Naive thymus-derived CD4-positive, alpha-beta T cell (primary cell): ENCODE measurements at places on chromosomes 1 and 21. TPM values are rescaled to one million over a fixed set of nuclear protein-coding genes. Genes with fewer than 3 reads are reported as not detected.

DYNLT5 gene
- not detected in 2 replicates for total RNA-seq

MIXL1 gene
- total RNA-seq, result not detected

PHACTR4 gene
- 25.7 TPM for total RNA-seq

ACTL8 gene
- not detected for total RNA-seq

MKNK1 gene
- 80.1 and 83.1 TPM in 2 replicates for total RNA-seq

SPRR2B gene
- total RNA-seq, result not detected in 2 replicates

RYR2 gene
- total RNA-seq, result not detected

PRKAB2 gene
- total RNA-seq, result 21.6 TPM

TNFRSF9 gene
- 0.11 TPM for total RNA-seq

DNA sequence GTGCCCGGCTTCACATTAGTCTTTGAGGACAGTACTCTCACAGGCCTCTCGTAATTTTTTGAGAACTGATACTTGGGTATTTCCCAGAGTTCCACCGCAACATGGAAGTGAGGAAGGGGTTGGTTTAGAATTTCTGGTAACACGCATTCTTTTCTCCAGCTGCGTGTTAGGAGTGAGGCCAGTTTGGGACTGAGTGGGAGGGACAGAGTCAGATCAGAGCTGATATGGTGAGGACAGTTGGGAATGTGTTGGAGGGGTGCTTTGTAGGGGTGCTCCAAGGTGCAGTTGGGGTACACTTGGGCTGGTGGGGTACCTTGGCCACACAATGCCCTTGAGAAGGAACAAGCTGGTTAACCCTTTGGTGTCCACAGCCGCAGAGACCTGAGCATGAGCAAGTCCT, 6.7 kb downstream of the FBXO6 start:
- no peaks in the 10 kb centered on the region for H3K4me1 ChIP-seq
- no peak for DNase-seq
- H3K27me3 ChIP-seq, result no peaks in the 10 kb centered on the region
- H3K36me3 ChIP-seq, result no peaks in the 10 kb centered on the region

DNA sequence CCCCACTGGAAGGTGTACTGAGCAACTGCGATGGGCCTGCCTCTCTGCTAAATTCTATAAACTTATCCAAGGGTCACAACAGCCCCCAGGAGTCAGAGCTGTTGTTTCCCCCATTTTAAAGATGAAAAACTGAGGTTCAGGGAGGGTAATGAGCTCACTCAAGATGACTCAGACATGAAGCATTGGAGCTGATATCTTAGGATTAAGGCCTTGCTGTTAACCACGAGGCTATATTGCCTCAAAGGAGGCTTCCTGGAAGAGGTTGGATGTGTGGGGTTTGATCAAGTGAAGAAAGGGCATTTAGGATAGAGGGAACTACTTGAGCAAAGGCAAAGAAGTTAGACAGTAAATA, 6.7 kb downstream of the LDLRAP1 start:
- peaks cover 72% of the 10 kb centered on the region for H3K4me1 ChIP-seq
- H3K36me3 ChIP-seq, result peaks cover 19% of the 10 kb centered on the region
- no peaks in the 10 kb centered on the region for H3K27me3 ChIP-seq
- DNase-seq, result no peak
- peak overlapping the region; percentile 77 for H3K27ac ChIP-seq

- DNase-seq, result no peak
- no peak overlapping the region for H3K4me3 ChIP-seq
- H3K4me1 ChIP-seq, result no peaks in the 10 kb centered on the region
- no peaks in the 10 kb centered on the region for H3K27me3 ChIP-seq
Observed at GRCh38 chr1:180309338-180309737, 79.3 kb downstream of the LHX4 start.

DNA sequence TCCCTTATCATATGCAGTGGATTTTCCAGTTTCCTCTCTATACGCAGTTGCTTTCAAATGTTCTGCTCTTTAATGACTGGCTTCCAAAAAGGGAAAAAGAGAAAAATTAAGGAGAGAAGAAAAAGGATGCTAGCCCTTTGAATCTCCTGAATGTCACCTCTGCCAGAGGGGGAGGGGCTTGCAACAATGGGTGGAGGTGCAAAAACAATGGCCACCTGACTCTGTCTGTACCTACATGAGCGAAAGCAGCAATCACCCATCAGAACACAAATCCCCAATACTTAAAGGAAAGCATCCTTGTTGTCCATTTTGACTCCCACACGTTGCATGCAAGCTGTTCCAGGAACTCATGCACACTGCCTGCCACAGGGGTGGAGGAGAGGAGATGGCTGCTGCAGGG, 61.2 kb downstream of the CCDC30 start:
- H3K36me3 ChIP-seq, result no peaks in the 10 kb centered on the region
- H3K4me1 ChIP-seq, result no peaks in the 10 kb centered on the region
- no peak for DNase-seq
- H3K27ac ChIP-seq, result no peak overlapping the region
- no peaks in the 10 kb centered on the region for H3K27me3 ChIP-seq

GRCh38 chr1:29903548-29904166, 667.3 kb downstream of the PTPRU start:
- DNase-seq, result no peak
- no peaks in the 10 kb centered on the region for H3K27me3 ChIP-seq
- no peak overlapping the region for H3K4me3 ChIP-seq
- H3K27ac ChIP-seq, result no peak overlapping the region

DNA sequence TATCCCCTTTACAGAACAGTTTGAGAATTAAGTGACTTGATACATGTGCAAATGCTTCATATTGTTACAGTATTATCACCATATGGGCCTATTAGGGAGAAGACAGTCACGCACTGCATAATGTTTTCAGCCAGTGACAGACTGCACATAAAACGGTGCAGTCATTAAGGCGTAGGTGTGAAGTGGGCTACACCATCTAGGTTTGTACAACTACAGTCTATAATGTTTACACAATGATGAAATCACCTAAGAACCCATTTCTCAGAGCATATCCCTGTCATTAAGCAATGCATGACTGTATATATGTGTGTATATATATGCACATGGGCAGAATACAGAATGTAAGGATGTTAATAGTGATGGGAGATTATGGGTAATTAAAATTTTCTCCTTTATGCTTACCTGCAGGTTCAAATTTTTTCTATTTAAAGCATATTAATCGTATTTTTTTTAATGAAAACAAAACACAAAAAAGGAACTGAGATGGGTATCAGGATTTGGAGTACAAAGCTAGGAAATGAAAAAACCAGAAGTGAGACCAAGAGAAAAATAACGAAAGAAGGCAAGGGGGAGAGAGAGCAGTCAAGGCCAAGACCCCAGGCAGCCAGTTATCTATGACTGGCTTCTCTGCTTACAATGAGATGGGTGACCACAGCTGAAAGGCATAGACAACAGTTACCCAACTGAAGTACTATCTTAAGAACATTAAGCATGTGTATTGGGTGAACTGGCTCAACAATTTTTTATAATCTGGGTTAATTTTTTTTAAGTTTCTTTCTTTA, 122.9 kb upstream of the DAB1 start:
- no peaks in the 10 kb centered on the region for H3K36me3 ChIP-seq
- H3K4me1 ChIP-seq, result no peaks in the 10 kb centered on the region
- no peak overlapping the region for H3K4me3 ChIP-seq
- H3K27ac ChIP-seq, result no peak overlapping the region
- H3K27me3 ChIP-seq, result no peaks in the 10 kb centered on the region

DNA sequence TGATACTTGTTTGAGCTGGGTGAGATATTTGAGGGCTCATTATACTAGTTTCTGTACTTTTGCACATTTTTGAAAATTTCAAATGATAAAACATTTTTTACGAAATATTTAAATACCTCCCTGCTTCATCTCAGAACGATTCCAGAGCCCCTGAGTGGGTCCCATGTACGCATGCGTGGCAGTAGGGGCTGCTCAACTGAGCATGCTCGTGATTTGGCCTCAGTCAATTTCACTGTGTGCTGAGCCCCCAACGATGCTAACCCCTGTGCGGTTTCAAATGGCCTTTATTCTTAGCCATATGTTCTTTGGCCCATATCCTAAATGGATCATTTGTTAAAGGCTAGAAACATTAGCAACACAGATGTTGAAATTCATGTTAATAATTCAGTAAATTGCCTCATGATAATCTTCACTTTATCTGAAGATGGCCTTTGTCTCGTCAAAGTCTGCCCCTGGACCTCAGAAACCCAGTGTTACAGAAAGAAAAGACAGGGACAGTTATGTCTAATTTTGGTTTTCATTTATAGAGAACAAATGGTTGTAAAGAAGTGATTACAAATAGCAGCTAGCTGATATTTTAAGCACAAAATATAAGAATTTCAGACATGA, 108.2 kb downstream of the MRPS6 start:
- no peaks in the 10 kb centered on the region for H3K36me3 ChIP-seq
- no peaks in the 10 kb centered on the region for H3K27me3 ChIP-seq
- no peaks in the 10 kb centered on the region for H3K4me1 ChIP-seq
- no peak overlapping the region for H3K27ac ChIP-seq
- no peak for DNase-seq

- no peaks in the 10 kb centered on the region for H3K27me3 ChIP-seq
- H3K27ac ChIP-seq, result no peak overlapping the region
- DNase-seq, result no peak
- peaks cover 20% of the 10 kb centered on the region for H3K36me3 ChIP-seq
- H3K4me1 ChIP-seq, result peaks cover 24% of the 10 kb centered on the region
- H3K4me3 ChIP-seq, result no peak overlapping the region
Observed at GRCh38 chr1:24898152-24898908, 31.7 kb downstream of the RUNX3 start.

DNA sequence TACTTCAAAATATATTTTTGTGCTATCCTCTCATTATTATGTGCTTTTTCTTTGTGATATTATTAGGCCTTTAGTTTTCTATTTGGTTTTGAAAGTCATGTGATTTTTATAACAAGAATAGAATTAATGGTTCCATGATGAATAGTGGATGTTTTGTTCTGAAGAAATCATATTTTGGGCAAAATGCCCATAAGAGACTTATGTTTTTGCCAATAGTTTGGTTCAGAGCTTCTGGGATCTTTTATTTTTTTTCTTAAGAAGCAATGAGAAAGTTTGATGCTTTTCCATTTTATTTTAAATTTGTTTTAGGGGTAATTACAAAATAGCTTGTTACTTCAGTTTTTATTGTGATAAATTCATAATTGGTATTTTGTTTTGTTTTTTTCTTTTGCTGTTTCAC, 49.8 kb downstream of the LYPLAL1 start:
- H3K36me3 ChIP-seq, result no peaks in the 10 kb centered on the region
- H3K4me1 ChIP-seq, result no peaks in the 10 kb centered on the region
- H3K27me3 ChIP-seq, result no peaks in the 10 kb centered on the region
- no peak overlapping the region for H3K4me3 ChIP-seq
- H3K27ac ChIP-seq, result no peak overlapping the region

DNA sequence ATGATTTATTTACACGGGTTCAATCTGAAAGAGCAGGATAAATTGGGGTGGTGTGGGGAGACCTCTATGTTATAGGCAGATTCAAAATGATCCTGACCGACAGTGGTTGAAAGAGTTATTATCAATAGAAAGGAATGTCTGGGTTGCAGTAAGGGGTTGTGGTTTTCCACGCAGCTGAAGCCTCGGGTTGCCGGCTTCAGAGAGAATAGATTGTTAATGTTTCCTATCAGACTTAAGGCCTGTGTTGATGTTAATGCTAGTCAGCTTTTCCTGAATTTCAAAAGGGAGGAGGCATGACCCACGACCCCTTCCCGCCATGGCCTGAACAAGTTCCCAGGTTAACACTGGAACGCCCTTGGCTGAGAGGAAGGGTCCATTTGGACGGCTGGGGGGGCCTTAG, 2.2 kb upstream of the UBE2J2 start:
- no peaks in the 10 kb centered on the region for H3K27me3 ChIP-seq
- H3K4me3 ChIP-seq, result no peak overlapping the region
- no peak for DNase-seq
- peaks cover 7% of the 10 kb centered on the region for H3K36me3 ChIP-seq
- H3K27ac ChIP-seq, result no peak overlapping the region

DNA sequence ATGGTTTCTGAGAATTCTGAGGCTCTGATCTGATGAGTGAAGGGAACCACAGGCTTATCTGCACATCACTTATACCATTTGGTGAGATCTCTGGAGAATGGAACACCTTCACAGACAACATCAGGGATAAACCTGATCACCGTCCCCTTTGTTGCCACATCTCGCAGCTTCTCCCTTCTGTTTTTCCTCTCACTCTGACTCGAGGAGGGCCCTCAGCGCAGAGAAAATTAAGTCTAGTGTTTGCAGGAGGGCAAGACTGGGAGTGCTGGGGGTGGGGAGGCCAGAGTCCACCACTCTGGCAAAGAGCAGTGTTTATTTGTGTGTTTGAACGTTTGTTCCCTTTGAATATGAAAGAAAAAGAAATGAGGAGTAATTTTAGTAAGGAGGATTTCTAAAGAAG, 29.0 kb upstream of the BATF3 start:
- no peak overlapping the region for H3K4me3 ChIP-seq
- no peaks in the 10 kb centered on the region for H3K27me3 ChIP-seq

DNA sequence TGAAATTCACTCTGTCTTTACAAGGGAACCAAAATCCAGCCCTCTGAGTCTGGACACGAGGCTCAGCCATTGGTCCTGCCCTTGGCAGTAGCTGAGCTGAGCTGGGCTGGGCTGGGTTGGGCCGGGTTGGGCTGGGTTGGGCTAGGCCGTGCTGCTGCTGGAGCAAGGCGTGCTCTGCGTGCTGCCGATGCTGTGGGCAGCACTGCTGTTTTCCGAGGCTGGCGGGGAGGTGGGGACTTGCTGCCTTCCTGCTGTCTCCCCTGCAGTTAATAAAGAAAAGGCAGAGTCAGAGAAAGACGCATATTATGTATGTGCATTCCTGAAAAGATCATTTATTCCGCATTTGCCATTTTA, 182.9 kb downstream of the CDC7 start:
- no peak overlapping the region for H3K27ac ChIP-seq
- no peaks in the 10 kb centered on the region for H3K27me3 ChIP-seq
- peaks cover 12% of the 10 kb centered on the region for H3K4me1 ChIP-seq
- H3K4me3 ChIP-seq, result no peak overlapping the region
- DNase-seq, result no peak
- no peaks in the 10 kb centered on the region for H3K36me3 ChIP-seq

- no peak overlapping the region for H3K4me3 ChIP-seq
- no peaks in the 10 kb centered on the region for H3K27me3 ChIP-seq
- no peak overlapping the region for H3K27ac ChIP-seq
- no peak for DNase-seq
- peaks cover 14% of the 10 kb centered on the region for H3K4me1 ChIP-seq
Observed at GRCh38 chr1:92843429-92844352, 11.9 kb downstream of the RPL5 start.

DNA sequence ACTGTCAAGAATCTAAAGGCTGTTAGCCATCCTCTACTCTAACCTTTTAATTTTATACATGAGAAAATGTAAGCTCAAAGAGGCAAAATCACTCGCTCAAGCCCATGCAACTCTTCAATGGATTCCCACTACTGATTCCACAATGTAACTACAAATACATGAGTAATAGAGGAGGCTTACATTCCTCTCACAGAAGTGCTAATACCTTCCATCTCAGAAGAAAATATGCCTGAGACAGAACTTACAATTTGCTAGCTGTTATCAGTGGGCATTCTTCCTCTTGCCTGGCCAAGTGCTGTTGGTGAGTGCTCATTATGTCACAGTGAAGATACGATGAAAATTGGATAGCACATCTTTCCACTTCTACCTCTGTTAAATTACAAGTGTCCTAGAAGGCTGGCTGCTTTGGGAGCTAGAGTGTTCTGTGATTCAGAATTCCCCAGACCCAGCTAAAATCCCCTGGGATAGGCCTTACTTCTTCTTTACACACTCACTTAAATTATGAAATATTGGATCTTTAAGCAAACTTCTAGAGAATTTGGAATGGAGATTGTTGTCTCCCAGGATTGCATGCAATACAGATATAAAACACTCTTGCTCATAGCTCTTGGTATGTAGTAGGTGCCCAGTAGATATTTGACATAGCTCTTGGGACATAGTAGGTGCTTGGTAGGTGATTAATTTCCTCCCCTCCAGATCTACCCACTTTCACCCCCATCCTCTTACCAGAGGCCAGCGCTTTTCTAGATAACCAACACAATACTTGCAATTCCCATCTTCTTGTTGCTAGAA, 24.1 kb downstream of the BCL9 start:
- H3K4me3 ChIP-seq, result no peak overlapping the region
- H3K27me3 ChIP-seq, result no peaks in the 10 kb centered on the region
- H3K27ac ChIP-seq, result no peak overlapping the region
- no peaks in the 10 kb centered on the region for H3K36me3 ChIP-seq
- no peaks in the 10 kb centered on the region for H3K4me1 ChIP-seq
- no peak for DNase-seq
